Chondrocyte (in vitro differentiated cells): ENCODE measurements at places on chromosomes 5 and 9. TPM values are rescaled to one million over a fixed set of nuclear protein-coding genes. Genes with fewer than 3 reads are reported as not detected.

The SLC6A18 gene
- total RNA-seq: not detected in 3 replicates

The ANKRD34B gene
- total RNA-seq: not detected in 3 replicates

The MYMK gene
- total RNA-seq: not detected in 3 replicates

The TNFSF8 gene
- not detected in 3 replicates for total RNA-seq

DNA sequence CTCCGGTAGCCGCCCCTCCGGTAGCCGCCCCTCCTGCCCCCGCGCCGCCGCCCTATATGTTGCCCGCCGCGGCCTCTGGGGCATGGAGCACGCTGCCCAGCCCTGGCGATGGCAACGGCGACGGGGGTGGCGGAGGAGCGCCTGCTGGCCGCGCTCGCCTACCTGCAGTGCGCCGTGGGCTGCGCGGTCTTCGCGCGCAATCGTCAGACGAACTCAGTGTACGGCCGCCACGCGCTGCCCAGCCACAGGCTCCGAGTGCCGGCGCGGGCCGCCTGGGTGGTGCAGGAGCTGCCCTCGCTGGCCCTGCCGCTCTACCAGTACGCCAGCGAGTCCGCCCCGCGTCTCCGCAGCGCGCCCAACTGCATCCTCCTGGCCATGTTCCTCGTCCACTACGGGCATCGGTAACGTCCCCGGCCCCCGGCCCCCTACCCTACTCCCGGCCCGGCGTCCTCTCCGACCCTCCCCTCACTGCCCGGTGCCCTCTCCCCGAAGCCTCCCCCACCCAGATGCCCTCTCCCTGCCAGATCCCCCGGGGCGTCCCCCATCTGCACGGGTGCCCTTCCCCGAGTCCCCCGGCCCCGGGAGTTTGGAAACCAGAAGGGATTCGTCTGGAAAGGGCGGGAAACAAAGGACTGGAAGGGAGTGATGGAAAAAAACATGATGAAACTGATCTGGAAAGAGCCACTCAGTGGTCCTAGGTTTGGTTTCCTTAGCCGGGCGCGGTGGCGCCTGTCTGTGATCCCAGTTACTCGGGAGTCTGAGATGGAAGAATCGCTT is 417 bp downstream of the SRD5A1 start:
- DNase-seq: no peak
- H3K27me3 ChIP-seq: no peaks in the 10 kb centered on the region
- H3K27ac ChIP-seq: peak overlapping the region; percentile 80
- H3K36me3 ChIP-seq: peaks cover 7% of the 10 kb centered on the region
- peak overlapping the region; percentile 100 for H3K4me3 ChIP-seq
